A549 treated with RU486 at 1 μM for 4 hours (cell line): ENCODE measurements at places on chromosomes 12 and 14. TPM values are rescaled to one million over a fixed set of nuclear protein-coding genes. Genes with fewer than 3 reads are reported as not detected.

FAM90A1 gene
- 0.07 to 0.08 TPM (median 0.08 TPM) in 3 of 5 replicates, not detected in the others for total RNA-seq

KRT6A gene
- total RNA-seq: 0.64 to 0.95 TPM (median 0.94 TPM) in 5 replicates

PRR4 gene
- 1.9 to 5.3 TPM (median 3.3 TPM) in 5 replicates for total RNA-seq

IFNG gene
- total RNA-seq: not detected in 5 replicates

RHOJ gene
- total RNA-seq: not detected in 5 replicates

CLEC9A gene
- not detected in 5 replicates for total RNA-seq

GNB3 gene
- total RNA-seq: 1.0 to 3.0 TPM (median 1.9 TPM) in 5 replicates

KCNA5 gene
- total RNA-seq: not detected in 5 replicates

PA2G4 gene
- total RNA-seq: 293 to 379 TPM (median 323 TPM) in 5 replicates

CPSF2 gene
- total RNA-seq: 36.5 to 48.7 TPM (median 43.0 TPM) in 5 replicates

DIO2 gene
- 6.0 to 10.7 TPM (median 6.5 TPM) in 5 replicates for total RNA-seq

FOXA1 gene
- total RNA-seq: 6.8 to 12.4 TPM (median 10.6 TPM) in 5 replicates

RNASE3 gene
- not detected in 5 replicates for total RNA-seq

PLCZ1 gene
- not detected in 5 replicates for total RNA-seq

PGF gene
- total RNA-seq: 2.4 to 4.1 TPM (median 3.2 TPM) in 5 replicates
